Activated naive CD4-positive, alpha-beta T cell treated with anti-CD3 and anti-CD28 coated beads, Interleukin-2, amount 50 U/mL, for 72 hours (primary cell): ENCODE measurements at places on chromosomes 3 and 15. TPM values are rescaled to one million over a fixed set of nuclear protein-coding genes. Genes with fewer than 3 reads are reported as not detected.

The SLCO2A1 gene
- total RNA-seq: not detected

The SAMD7 gene
- not detected for total RNA-seq

GRCh38 chr3:16738451-16738850 is 133.2 kb upstream of the DAZL start:
- no peak for DNase-seq

DNA sequence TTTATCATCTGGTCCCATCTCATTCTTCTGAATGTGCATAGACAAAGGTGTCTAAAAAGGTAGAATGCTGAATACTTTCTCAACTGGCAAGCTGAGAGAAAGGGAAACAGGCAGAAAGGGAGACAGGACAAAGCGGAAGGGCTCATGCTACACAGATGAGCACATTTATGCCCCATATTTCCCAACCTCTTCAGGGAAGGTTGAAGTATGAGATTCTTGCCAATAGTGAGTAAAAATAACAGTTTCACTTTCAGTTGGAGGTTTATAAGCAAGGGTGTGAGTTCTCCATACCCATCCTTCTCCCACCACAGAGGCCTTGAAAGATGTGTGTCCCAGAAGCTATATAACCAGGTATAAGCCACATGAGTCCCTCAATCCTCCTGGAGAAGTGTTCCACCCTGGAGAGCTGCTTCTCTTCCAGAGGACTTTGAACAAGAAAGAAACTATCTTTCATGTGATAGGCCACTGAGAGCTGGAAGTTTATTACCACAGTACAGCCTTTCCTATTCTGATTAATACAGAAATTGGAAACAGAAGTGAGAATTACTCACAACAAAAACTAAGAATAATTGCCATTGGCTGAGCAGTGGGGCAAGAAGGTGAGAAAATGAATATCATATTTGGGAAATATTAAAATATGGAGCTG is 709.4 kb upstream of the NR2F2 start:
- no peak for DNase-seq

- DNase-seq: no peak
Observed at GRCh38 chr3:33877187-33877586, 78.8 kb downstream of the PDCD6IP start.

DNA sequence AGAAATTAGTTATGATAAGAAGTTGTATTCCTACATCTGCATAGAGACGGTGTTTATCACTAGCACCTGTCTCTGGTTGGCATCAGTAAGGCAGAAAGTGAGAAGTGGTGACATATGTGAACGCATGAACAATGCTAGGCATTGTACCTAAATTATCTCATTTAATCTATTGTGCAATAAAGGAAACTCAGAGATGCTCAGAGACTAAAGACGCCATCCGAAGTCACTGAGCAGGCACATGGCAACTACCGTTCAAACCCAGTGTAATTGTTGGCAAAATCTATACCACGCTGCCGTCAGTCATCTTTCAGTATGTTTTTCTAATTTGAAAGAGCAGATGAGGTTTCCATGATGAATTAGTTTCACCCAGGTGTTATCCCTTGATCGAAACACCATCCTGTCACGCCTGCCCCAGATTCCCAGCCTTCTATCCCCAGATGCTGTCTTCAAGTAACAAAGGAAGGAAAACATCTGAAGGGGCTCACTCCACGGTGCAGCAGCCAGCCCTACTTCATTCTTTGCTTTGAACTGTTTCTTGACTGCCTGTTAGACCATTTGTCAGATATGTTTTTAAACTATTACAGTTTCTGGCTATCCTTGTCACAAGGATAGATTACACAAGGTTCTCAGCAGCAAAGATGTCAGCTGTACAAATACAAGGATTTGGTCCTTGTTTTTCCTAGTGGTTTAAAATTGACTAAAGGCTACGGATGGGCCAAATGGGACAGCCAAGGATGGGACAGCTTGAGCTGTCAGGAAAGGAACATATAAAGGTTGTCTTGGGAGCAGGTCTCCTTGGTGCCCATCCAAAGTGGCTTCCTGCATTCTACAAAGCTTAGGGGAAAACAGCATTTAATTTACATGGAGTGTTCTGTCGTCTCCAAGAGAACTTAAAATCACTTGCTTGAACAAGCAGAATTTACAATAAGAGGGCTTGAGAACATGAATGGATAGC is 99.1 kb downstream of the TMEM108 start:
- DNase-seq: no peak

The DNAJA4 gene
- 39.0 TPM for total RNA-seq

GRCh38 chr3:4251412-4251811 is 51.8 kb upstream of the SETMAR start:
- no peak for DNase-seq

- DNase-seq: no peak
Observed at GRCh38 chr3:46700772-46701171, 420 bp upstream of the TMIE start.

DNA sequence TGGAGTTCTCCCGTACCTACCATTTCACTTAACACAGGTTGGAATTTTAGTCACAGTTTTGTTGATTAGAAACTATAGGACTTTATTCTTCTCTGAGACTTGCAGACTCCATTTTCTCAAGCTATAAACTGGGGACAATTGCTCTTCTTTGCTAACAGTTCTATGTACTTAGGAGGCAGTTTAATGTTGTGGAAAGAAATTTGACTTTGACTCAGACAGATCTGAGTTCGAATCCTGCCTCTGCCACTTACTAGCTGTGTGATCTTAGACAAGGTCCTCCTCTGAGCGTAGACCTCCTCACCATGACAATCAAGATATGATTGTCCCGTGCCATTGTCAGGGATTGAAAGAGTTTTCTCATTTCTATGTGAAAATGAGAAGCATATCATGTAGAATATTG is 196.4 kb upstream of the HES1 start:
- no peak for DNase-seq

The IL20RB gene
- 1.8 TPM for total RNA-seq

The ADAMTS7 gene
- 4.3 TPM for total RNA-seq

The ZIC4 gene
- not detected for total RNA-seq

The SLC28A2 gene
- total RNA-seq: not detected

- no peak for DNase-seq
Observed at GRCh38 chr15:94056314-94056713, 175.0 kb upstream of the MCTP2 start.

DNA sequence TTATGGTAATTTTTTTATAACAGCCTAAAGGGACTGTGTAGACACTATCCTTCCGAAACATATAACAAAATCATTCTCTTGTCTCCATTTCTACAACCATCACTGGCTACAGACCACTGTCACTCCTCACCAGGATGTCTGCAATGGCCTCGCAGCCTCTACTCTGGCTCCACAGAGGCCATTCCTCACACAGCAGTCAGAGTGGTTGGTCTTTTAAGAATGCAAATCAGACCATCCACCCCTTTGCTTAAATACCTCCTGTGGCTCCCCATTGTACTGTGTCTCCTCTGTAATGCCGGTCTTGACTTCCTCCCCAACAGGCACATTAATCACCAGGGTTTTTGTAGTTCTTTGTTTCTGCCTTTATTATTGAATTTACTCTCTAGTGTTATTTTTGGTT is 344.8 kb downstream of the ERC2 start:
- DNase-seq: no peak

The PEX11A gene
- 5.0 TPM for total RNA-seq

- DNase-seq: no peak
Observed at GRCh38 chr3:50190936-50191660, at the start of gene GNAT1. Gene GNAT1 (plus strand): TSS chr3:50191610. CDS start chr3:50191726, 116 bp downstream.

DNA sequence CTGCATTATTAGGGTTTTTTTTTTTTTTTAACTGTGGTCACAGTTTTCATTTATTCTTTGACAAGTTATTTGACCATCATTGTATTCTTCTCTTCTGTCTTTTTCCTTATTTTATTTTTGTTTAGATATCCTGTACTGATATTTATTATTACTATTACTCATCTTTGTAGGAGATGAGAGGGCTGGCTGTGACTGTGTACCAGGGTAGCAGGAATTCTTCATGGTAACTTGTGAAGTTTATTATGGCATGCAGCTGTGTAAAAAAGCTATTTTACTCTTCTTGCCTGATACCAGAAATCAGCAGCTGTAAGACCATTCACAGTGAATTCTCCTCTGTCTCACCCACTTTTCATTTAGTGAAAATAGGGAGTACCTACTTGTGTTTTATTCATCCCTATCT is 44.5 kb downstream of the ATP6V1A start:
- DNase-seq: no peak

DNA sequence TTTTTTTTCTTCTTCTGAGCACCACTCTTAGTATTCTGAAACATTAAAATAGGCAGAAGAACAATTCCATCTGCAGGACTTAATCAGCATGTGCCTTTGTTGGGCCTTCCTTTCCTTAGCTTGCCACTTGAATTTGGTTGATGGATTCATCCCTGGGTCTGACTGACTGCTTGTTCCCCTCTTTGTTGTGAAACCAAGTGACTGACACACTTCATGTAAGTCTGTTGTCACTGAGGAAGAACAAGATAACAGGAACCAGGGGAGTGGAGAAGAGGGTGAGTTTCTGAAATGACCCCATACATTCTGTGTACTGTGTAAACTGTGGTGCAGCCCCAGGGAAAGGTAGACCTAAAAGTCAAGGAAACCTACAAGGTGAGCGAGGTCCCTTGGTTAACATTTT is 188.7 kb upstream of the TBC1D5 start:
- no peak for DNase-seq

GRCh38 chr3:133494469-133494868 is 79.0 kb upstream of the CDV3 start:
- DNase-seq: no peak

DNA sequence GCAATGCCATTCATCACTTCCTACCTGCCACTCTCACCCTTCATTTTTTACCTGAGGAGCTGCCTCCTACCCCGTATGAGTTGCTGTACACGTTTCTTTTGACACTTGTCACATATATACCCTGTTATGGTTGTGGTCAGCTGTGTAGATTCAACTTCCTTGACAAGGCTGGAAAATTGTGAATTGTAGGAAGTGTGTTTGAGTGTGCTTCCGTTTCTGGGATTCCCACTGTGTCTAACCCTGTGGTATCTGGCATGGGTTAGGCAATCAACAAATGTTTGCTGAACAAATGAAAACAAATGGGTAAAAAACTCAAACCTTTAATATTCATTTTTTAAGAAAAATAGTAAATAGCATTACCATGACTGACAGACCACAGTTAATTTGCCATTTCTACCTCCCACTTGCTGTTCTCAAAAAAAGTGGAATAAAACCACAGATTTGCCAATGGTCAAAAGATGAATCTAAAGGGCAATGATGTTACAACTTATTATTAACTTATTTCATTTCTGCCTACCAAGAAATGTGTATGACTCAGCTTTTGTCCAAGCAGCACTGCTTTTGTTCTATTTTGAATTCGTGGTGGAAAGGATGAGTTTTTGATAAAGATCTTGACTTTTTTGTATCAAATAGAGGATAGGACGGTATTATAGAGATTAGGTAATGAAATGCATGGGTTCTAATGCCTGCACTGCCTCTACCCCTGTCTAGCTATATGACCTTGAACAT is 404.6 kb downstream of the LPP start:
- no peak for DNase-seq

The PPP1R2 gene
- total RNA-seq: 88.6 TPM

The CNTN3 gene
- total RNA-seq: not detected

DNA sequence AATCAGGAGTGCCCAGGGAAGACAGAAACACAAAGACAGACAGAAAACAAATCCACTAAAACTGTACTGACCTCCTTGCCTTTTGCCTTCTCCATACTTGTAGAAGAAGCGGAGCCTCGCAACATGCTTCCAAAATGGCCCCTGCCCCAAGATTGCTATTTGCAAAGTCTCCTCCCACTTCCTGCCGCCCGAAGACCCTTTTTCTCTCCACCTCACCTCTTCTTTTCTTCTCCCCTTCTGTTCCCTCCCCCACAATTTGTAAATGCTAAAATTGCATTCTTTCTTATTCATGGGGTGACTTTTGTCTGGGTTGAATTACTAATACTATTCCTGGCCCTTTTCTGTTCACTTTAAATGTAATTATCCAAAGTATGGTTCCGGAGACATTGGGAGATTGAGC is at the start of gene DPPA4:
Gene DPPA4, minus strand, starts transcription at position 154 of the 400 bp plus-strand sequence. Its CDS starts 29 bp downstream, at position 125.
- no peak for DNase-seq
